Fibroblast of gingiva (primary cell): ENCODE measurements at places on chromosomes 16 and 17.

DNA sequence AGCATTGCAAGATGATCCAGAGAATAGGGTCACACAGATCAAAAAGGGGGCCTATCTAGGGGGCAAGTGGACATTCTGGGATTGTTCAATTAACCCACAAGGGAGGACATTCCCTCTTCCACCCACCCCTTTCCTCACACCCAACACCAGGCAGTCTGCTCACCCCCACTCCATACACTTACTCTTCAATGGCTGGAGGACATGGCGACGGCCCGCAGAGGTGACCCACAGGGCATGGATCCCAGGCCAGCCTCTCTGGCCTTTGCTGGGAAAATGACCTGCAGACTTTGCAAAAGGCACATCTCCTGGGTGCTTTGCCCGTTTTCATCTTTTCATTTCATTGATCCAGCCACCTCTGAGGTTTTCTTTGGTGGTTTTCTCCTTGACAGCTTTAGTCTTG, 1.7 kb upstream of the CACNG5 start:
- DNase-seq = no peak

GRCh38 chr17:45577571-45578279, 87.2 kb upstream of the PLEKHM1 start:
- peak; percentile 1 for DNase-seq

- no peak for DNase-seq
Measured at GRCh38 chr17:31604936-31605335, 213.5 kb downstream of the RAB11FIP4 start.

DNA sequence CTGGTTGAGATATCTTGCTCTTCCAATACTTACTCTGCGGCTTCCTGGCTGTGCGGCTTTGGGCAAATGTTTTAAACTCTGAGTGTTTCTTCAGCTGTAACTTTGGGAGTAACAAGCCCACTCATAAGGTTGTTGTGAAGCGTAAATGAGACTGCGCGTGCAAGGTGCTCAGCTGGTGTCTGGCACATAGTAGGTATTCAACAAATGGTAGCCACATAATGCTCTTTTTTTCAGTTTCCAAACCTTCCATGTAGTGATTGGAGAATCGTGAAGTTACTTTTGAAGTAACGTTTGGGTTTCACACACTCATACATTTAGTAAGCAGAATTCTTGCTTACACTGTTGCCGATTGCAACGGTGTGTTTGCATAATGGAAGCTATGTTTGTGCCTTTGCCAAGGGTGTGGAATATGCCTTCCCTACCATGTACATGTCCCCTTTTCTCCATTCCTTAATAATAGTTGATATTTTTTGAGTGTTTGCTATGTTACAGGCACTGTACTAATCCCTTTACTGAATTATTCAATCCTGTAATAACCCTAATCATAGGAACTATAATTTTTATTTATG, 829 bp downstream of the DHRS7B start:
- peak; percentile 10 for DNase-seq

GRCh38 chr16:3195975-3196374, 8.0 kb downstream of the OR1F1 start:
- no peak for DNase-seq
